Activated CD4-positive, alpha-beta T cell treated with anti-CD3 and anti-CD28 coated beads, Interleukin-2, amount 10 ng/mL, durations not matched to agents 7 days and 5 days (primary cell): ENCODE measurements at places on chromosomes 7 and 10. TPM values are rescaled to one million over a fixed set of nuclear protein-coding genes. Genes with fewer than 3 reads are reported as not detected.

Gene RRP12
- 20.1 TPM for total RNA-seq

Gene TMEM130
- not detected for total RNA-seq

Gene GBX1
- total RNA-seq = not detected

Gene AMZ1
- total RNA-seq = 0.05 TPM

Gene ADAM22
- total RNA-seq = 0.96 TPM

Gene TRPV5
- total RNA-seq = not detected

Gene AKR1D1
- not detected for total RNA-seq

Gene ARHGAP22
- not detected for total RNA-seq

Gene DENND2A
- total RNA-seq = not detected

Gene CC2D2B
- not detected for total RNA-seq

Gene OR9A2
- not detected for total RNA-seq

Gene CREB3L2
- 23.1 TPM for total RNA-seq

Gene AZGP1
- not detected for total RNA-seq

Gene IL6
- total RNA-seq = 0.67 TPM

Gene AKR1C2
- total RNA-seq = 0.17 TPM

Gene TDRD1
- total RNA-seq = 0.04 TPM

Gene SORCS3
- total RNA-seq = 0.17 TPM

Gene PIK3CG
- 42.9 TPM for total RNA-seq

Gene GUSB
- total RNA-seq = 63.3 TPM

Gene AOC1
- not detected for total RNA-seq
